Glutamatergic neuron (in vitro differentiated cells): ENCODE measurements at places on chromosomes 6 and 20. TPM values are rescaled to one million over a fixed set of nuclear protein-coding genes. Genes with fewer than 3 reads are reported as not detected.

Gene BEND6
- total RNA-seq: 1.2 TPM

Gene HCK
- 0.78 TPM for total RNA-seq

Gene MYB
- 0.56 TPM for total RNA-seq

Gene UNC5CL
- 1.0 TPM for total RNA-seq

Gene HLA-G
- total RNA-seq: not detected

Gene ADGRG6
- total RNA-seq: not detected

Gene HLA-DMA
- 0.76 TPM for total RNA-seq

Gene POFUT1
- total RNA-seq: 29.5 TPM
